ENCODE measurements at places on chromosomes 5 and 9.

DNA sequence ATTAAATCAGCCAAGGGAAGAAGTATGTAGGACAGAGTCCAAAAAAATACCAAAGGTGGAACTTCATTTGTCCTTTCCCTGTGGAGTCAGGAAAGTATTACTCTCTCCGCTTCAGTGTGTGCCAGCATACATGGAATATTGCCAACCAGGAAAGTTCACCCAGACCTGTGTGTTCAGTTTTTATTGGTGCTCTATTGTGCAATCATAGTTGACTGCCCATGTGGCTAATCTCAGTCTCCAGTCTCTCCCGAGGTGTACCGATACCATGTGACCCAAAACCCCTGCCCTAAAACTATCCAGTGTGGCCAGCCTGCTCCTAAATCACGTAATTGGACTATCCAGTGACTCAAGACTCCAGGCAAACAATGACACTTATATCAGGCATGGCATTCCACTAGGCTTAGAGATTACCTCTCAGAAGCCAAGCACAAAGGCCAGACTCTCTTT is 38.8 kb downstream of the NFX1 start:
- DNase-seq = no peak

DNA sequence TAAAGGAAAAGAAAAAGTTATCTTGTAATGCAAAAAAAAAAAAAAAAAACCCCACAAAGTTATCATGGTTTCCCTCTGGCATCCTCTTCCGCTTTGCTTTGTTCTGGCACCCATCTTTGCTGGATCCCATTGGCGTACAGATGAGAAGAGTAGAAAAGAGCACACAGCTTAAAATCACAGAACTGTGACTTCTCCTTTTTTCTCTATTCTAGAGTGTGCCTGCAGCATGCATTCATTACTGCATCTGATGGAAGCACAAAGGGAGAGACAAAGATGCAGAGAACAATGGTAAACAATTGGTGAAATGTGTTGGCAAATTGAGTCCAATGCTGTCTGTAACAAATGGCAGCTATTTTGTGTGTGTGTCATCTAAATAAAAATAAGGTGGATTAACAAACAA is 440.8 kb upstream of the PIK3R1 start:
- DNase-seq = no peak

- no peak for DNase-seq
Measured at GRCh38 chr5:148248894-148249293, 10.6 kb downstream of the MARCOL start.

DNA sequence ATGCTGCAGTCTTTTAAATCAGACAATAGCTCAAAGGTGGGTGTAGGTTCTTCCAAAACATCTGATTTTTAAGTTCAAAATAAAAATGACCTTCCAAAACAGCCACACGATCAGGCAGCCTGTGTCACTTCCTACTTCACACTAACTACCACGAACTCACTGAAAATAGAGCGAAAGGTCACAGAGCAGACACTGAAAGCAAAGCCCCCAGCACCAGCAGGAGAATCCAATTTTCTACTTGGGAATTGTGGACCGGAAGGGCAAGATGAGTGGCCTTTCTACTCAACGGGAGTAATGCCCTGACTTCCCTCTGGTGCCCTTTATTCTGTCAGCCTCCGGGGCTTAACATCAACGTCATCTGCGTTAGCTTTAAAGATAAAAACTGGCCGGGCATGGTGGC is 107.8 kb upstream of the FAM120A start:
- no peak for DNase-seq

DNA sequence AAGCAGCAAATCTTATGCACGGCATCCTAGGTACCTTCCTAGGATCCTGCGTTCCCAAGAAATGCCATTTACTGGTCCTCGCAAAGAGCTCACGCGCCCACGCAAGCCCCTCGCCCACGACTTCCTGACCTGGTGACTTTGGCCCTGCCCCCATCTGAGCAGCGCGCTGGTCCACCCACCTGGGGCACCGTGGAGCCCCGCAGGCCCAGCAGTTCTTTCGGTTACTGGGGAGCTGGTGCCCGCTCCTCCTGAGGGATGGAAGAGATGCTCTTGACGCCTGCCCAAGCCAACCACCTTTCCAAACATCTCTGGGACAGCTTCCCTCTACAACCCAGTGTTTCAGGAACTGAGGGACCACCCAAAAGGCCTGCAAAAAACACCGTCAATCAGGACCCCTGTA is 16.7 kb downstream of the EQTN start:
- DNase-seq = no peak

DNA sequence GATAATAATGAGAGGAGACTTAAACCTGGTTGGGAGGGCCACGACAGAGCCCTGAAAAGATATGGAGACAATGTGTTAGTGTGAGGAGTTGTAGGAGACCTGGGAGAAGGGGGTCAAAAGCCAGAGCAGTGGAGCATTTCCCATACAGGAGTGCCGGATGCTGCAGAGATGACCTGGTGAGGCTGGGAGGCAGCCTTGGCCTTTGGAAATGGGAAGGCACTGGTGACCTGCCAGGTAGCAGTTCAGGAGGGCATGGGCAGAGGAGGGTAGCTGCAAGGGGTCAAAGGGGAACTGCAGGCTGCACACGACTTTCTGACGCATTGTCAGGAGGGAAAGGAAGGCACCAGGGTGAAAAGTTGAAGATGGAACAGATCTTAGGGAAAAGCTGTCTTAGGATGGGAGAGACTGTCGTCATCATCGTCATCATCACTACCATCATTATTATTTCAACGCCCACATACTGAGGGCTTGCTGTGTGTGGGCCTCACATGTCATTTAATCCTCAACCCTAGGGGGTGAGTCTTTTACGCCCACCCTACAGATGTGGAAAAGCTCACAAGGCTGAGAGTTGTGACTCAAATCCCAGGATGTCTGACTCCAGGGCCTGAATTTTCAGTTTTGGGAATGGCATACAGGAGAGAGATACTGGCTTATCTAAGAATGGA is 13.3 kb downstream of the ARAP3 start:
- no peak for DNase-seq

GRCh38 chr5:155711882-155712281 is 615.1 kb upstream of the SGCD start:
- DNase-seq = no peak

GRCh38 chr9:107226421-107226820 is 56.7 kb upstream of the RAD23B start:
- DNase-seq = no peak

DNA sequence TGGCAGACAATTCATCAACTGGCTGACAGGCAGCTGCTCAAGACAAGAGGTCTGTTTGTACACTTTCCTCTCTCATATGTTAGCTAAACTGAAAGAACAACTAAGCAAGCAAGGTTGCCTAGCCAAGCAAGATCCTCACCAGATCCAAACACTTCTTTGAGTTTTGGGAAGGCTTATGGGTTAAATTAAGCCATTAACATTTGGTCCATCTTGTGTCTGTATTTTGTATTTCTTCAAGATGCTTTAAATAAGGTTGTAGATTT is 170.4 kb upstream of the RAI14 start:
- no peak for DNase-seq

GRCh38 chr9:124315882-124316281 is 58.1 kb downstream of the NEK6 start:
- DNase-seq = no peak

- no peak for DNase-seq
Measured at GRCh38 chr5:144210655-144211054, 40.0 kb downstream of the KCTD16 start.

DNA sequence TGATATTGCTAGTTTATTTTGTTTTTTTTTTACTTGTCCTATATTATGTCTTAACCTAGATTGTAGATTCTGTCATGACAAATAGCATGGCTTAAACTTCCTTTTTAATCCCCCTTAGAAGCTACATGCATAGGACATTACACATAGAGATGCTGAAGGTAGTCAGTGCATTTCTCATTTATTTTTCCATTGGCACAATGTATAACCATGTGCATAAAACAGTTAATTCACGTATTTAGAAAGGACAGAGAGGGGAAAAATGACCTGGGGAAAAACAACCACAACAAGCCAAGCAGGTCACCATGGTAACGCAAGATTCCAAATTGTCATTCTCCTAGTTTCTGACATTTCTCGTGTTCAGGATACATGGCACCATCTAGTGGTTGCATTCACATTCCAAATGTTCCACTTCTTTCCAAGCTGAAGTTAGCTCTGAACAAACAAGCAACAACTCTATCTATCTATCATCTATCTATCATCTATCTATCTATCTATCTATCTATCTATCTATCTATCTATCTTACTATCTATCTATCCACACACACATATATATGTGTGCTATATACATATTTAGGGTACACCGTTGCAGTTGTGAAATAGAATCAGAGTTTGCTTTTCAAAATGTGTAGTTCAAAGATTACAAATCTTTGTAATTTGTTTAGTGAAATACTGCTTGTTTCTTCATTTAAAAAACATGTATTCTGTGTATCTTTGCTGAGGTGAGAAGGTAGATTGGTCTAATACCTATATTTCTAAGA is 487.2 kb upstream of the ST8SIA4 start:
- no peak for DNase-seq

DNA sequence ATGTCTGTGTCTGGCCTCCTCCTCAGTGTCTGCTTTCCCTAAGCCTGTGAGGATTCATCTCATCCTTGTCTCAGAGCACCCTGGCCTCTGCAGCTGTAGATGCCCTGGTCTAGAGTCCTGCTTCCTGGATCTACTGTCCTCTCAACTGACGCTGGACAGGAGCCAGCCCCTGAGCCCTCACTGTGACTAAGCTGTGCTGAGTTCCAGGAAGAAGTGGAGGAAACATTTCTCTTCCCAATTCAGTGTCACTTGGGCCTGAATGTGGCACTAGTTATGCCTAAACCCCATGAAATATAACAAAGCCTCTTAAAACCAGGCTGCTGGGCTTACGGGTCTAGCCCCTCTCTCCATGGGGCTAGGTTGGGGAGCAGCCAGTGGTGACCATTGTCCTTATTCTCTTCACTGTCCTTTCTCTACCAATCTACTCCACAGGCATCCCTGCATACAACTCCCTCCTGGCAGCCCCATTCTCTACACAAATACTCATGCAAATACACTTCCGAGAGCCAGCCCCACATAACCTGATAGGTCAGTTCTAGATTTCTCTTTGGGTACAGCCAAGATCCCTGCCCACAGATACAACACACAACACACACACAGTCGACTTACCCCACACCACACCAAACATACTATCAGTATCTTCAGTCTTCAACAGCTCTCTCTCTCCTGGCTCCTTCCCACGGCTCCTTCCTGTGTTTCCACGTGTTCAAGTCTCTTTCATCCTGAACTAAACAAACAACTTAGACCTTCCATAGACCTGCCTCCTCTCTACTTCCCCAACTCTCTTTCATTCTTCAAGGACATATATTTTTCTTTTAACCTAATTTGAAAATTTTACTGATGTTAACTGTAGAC is 220.8 kb downstream of the SNX18 start:
- DNase-seq = no peak

- DNase-seq = no peak
Measured at GRCh38 chr5:35038891-35039290, 8.9 kb downstream of the AGXT2 start.

DNA sequence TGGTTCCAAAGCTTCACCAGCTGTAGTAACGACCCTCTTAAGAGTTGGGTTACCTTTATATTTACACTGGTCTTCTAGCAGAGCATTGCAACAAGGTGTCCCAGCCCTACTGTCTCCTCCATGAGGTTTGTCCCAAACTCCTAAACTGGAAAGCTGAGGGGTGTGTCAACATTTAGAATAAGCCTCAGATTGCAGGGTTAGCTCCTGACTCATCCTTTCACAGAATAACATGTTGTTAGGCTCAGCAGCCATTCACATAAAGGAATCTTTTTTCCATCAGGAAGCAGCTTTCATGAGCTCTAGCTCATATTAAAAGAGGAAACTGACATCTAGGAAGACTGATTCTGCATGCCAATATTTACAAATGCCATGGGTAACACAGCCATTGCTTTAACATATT is 238.7 kb downstream of the EFNA5 start:
- no peak for DNase-seq

GRCh38 chr5:137129886-137130680 is 369.0 kb downstream of the SPOCK1 start:
- DNase-seq = no peak

DNA sequence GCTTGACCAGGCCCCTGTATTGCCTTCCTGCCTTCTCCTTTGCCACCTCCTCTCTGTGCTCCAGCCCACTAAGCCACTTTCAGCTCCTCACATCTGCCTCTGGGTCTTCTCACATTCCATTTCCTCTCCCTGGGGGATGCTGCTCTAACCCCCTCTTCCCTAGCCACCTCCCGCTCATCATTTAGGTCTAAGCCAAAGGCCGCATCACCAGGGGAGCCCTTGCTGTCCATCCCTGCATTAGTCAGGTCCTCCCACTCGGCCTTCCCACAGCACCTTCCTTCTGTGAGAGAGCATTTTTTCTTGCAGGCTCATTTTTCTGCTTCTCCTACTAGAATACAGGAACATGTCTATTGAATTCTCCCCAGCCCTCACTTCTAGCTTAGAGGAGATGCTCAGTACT is 72.6 kb upstream of the GALNT10 start:
- DNase-seq = no peak

GRCh38 chr5:102450313-102450990 is 48.3 kb downstream of the SLCO6A1 start:
- DNase-seq = no peak

GRCh38 chr9:107176436-107177151 is 106.5 kb upstream of the RAD23B start:
- no peak for DNase-seq

DNA sequence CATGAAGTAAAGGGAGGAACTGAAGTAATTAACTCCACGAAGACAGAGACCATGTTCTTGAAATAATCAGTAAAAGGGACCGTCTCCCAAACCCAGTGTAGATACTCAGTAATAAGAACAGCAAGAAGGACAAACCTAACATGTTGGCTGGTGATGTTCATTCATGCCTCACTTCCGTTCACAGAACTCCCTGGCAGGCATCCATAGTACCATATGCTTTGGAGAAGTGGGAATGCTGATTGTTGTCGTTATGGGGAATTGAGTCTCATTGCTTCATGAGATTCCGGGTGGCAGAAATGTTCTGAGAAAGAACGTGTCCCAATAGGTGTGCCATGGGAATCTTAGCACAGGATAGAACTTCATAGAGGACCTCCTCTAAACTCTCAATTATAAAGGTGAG is 452.3 kb downstream of the ZSWIM6 start:
- no peak for DNase-seq

DNA sequence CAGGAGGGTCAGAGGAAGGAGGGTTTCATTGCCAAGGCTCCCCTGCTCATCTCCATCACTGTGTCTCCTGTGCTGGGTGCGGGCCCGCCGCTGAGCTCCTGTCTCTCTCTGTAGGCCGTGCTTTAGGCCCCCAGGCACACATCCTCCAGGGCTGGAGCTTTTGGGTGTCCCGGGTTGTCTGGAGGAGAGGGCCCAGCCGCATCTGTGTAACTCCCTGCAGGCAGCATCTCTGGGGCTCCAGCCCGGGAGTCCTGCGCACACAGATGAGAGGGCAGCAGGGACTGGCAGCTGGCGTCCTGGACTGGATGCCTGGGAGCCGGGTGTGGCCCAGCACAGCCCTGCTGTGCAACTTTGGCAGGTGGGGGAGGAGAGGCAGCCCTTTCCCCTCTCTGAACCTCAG is 40.2 kb downstream of the LRSAM1 start:
- no peak for DNase-seq

Measured in activated CD4-positive, alpha-beta T cell treated with anti-CD3 and anti-CD28 coated beads, Interleukin-2, amount 50 U/mL, for 4 hours (primary cell).